ENCODE measurements at places on chromosomes 13 and 19.

GRCh38 chr19:19643158-19644053 is at the start of gene GMIP:
Gene GMIP (minus strand): TSS chr19:19643657. CDS start chr19:19643529, 128 bp downstream.
- no peak for DNase-seq

DNA sequence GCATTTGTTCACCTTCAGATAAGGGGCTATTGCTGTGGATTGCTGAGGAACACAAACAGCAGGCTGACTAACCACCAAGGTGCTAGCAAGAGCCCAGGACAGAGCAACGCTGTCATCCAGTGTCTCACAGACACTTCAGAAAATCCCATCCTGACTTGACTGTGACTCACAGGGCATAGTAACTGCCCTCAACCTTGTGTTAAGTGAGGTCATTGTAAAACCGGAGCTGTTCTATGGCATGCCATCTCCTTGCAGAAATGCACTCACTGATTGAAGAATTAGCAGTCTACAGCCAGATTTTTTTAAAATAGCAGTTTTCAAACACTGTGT is 51.1 kb downstream of the TNFRSF19 start:
- no peak for DNase-seq

- no peak for DNase-seq
Observed at GRCh38 chr13:42333613-42334328, 61.8 kb downstream of the AKAP11 start.

DNA sequence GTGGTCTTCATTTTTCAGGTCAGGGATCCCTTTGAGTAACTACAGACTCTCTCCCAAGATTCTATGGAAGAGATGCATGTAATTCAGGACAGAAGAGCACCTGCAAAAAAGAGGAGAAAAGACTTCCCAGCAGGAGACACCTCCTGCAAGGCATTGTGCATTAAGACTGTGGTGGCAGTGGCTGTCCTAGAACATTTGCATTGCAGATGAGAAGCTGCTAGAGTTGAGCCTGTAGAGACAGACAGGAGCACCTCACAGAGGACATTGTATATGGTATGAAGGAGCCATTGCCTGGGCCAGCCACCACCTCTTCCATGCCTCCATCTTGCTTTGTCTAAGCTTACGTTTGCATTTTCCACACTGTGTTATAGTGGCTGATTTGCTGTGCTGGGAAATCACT is 11.2 kb upstream of the MYO16 start:
- no peak for DNase-seq

- no peak for DNase-seq
Observed at GRCh38 chr19:51274049-51274770, 23.3 kb downstream of the SIGLECL1 start.

DNA sequence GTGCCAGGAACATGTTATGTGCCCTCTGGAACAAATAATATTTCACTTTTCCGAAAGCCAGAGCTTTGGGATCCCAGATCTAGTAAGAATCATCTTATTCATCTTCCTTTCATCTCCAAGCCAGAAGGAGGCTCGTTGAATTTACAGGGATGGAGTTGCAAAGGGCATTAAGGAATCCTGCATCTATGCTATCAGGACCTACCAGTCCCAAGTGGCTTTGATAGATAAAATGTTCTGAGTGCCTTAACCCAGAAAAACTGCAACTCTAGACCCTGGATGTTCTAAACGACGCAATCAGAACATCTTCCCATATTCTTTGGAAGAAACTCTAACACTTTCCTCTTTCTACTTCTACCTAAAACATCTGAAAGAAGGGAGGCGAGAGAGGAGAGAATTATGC is 9.2 kb upstream of the EDDM13 start:
- DNase-seq: no peak

DNA sequence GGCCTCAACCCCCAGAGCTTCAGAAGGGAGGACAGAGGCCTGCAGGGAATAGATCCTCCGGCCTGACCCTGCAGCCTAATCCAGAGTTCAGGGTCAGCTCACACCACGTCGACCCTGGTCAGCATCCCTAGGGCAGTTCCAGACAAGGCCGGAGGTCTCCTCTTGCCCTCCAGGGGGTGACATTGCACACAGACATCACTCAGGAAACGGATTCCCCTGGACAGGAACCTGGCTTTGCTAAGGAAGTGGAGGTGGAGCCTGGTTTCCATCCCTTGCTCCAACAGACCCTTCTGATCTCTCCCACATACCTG is 969 bp upstream of the CEACAM5 start:
- DNase-seq: no peak

DNA sequence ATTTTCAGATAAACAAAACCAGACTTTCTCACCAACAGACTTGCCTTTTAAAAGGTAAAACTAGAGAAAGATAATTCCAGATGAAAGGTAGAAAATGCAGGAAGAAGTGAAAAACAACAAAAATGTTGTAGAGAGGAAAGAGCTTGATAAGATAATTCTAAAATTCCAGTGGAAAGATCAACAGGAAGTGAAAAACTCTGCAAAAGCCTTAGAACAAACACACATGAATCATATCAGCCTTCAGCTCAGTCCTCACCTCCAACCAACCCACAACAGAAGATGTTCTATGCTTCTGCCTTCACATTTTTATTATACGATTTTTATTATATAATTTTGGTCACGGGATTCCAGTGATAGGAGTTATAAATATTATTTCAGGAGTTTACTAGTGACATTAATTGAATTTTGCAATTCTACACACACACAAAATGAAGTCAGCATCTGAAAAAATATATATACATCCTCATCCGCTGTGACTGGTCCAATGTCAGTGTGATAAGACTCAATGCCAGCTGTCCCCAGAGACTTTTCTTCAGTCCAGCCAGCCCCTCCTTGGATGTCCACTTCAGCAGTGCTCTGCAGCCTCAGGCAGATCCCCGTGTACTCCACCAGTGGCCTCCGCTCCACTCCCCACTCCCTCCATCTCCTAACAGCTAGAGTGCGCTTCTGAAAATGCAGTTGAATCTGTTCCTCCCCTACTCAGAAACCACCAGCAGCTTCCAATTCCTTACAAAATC is 57.9 kb downstream of the GADD45B start:
- no peak for DNase-seq

DNA sequence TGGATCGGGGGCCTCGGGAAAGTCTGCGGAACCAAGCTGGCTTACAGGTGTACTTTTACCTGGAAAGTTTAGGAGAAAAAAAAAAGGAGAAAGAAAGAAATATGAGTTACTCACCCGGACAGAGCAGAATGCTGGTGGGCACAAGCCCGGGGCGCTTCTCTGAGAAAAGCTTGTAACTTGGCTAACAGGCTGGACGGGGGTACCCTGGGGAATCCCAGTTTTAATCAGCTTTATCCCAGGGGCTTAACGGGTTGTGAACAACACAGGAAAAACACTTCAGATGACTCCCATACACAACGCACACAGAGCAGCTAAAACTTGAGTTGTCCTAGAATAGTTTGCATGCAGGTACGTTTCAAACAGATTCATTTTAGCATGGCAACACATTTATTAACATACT is 37.3 kb downstream of the KLF2 start:
- no peak for DNase-seq

- DNase-seq: no peak
Observed at GRCh38 chr13:108948251-108948671, 318.9 kb downstream of the MYO16 start.

GRCh38 chr19:47111006-47111621 is 2.5 kb downstream of the ZC3H4 start:
- DNase-seq: no peak

- peak; percentile 46 for DNase-seq
Observed at GRCh38 chr13:46341112-46341711, 45.8 kb downstream of the RUBCNL start.

DNA sequence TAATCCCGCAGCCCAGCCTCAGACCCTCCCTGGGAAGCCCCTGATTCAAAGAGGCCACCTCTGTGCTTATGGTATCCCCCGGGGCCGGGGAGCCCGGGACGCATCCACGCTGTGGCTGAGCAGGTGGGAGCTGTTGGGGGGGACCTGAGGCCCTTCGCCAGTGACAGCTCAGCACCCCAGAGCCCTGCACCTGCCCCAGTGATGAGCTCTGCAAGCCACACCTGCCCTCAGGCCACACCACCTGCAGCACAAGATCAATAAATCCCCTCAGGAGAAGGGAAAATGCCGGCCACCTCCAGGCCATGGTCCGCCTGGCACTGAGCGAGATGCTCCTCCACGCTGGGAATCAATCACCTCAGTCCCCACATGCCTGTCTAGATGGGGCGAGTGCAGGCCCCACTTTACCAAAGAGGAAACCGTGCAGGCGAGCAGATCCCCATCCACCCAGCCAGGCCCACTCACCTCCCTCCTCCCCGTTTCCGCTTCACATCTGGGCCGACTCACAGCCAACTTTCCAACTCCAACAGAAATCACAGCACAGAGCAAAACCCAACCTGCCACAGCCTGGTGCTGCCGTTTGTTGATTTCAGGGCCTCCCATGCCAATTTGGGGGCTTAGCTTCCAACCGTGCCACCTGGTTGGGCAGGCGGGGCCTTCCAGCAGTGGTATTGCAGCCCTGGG is 12.8 kb downstream of the MOB3A start:
- no peak for DNase-seq

DNA sequence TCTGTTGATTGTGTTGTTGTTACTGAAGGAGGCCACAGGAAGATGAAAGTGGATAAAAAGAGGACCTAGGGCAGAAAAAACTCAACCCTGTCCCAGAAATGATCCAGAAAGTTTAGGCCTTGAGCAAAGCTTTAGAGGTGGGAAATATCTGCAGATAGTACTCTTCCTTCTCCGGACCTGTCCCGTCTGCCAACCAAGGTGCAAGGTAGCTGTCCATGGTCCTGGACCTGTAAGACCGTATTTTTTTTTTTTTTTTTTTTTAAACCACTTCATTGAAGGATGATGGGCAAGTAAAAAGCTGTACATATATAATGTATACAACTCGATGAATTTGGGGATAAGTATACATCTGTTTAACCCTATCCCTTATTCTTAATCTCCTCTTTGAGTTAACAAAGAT is 225.9 kb downstream of the OLFM4 start:
- no peak for DNase-seq

DNA sequence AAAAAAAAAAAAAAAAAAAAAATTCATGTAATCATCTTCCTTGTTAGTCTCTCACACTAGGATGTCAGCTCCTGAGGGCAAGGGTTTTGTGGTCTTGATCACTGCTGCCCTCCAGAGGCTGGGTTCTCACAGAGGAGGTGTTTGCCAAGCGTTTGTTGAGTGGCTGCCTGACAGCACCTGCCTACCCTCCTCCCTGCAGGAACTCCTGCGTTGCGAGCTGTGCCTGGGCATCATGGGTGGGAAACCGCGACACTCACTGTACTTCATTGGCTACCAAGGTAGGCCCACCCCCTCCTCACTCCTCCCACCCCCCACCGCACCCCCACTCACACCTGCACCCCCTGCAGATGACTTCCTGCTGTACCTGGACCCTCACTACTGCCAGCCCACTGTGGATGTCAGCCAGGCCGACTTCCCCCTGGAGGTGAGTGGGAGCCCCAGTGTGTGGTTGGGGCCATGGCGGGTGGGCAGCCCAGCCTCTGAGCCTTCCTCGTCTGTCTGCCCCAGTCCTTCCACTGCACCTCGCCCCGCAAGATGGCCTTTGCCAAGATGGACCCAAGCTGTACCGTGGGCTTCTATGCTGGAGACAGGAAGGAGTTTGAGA is 8.1 kb downstream of the ATG4D start:
- no peak for DNase-seq

- DNase-seq: no peak
Observed at GRCh38 chr19:10769533-10770491, 51.9 kb downstream of the DNM2 start.

DNA sequence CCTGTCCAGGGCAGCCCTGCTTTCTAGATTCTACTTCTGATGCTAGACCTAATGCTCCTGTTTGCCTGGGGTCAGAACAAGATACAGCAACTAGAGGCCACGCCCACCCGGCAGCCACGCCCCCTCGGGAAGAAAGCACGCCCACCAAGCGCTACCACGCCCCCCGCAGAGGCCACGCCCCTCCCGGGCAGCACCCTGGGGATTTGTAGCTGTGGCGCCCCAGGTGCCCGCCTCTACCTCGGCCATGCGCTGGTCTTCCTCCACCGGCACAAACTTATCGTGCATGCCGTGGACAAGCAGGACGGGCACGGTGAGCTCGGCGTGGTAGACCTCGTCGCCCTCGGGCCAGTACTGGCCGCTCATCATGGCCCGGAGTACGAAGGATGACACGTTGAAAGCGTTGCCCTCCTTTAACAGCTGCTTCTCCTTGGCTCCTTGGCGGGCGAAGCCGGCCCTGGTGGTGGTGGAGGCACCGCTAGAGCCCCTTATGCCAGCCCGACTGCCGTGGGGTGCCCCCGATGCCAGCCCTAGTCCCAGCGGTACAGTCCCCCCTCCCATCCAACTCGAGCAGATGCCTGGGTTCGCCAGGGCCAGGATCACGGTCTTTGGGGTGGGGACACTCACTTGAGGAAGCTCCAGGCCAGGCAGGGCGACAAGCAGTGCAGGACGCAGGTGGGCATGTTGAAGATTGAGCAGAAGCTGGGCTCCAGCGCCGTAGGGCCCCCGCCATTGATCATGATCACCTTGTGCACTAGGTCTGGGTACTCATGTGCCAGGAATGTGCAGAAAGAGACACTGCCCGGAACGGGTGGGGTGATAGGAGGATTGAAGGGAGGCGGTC is 9.0 kb downstream of the ABHD8 start:
- no peak for DNase-seq

DNA sequence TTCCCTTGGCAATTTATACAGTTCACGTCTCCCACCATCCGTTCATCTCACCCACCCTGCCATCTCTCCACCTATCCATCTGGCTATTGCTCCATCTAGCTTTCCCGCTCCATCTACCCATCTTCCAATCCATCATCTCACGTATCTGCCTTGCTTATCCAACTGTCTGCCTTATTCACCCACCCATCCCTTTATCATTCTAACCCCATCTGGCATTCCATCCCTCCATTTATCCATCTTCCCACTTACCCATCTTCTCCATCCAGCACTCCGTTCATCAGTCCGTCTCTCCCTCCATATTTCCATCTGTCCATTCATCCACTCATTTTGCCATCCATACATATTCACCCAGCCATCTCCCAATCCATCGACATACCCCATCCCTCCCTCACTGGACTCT is 10.0 kb downstream of the RPS16 start:
- DNase-seq: no peak

GRCh38 chr13:18233783-18234299 is 947.8 kb downstream of the TUBA3C start:
- DNase-seq: no peak

DNA sequence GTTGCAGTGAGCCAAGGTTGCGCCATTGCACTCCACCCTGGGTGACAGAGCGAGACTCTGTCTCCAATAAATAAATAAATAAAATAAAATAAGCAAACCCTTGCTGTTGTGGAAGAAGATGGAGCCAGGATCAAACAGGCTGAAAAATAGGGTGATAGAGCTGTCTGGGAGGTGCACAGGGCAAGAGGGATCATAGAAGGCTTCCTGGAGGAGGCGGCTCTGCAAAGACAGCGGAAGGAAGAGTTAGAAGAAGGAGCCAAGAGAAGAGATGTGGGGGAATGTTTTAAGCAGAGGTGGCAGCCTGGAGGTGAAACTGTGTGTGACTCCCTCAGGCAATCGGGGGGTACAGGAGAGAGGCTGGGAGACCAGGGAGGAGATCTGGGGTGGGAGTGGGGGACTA is 40.6 kb downstream of the ZNRF4 start:
- DNase-seq: no peak

DNA sequence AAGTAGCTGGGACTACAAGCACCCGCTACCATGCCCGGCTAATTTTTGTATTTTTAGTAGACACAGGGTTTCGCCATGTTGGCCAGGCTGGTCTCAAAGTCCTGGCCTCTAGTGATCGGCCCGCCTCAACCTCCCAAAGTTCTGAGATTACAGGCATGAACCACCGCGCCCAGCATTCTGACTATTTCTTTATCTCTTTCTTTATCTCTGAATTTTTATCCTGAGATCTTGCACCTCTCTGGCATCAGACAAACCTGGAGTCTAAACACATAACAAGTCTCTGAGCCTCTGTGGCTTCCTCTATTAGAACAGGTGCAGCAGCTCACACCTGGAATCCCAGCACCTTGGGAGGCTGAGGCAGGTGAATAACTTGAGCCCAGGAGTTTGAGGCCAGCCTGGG is 28.5 kb downstream of the ARHGEF18 start:
- DNase-seq: no peak

All from NCI-H187 (cell line).